Activated CD8-positive, alpha-beta T cell treated with anti-CD3 and anti-CD28 coated beads, Interleukin-2, amount 10 ng/mL, durations not matched to agents 7 days and 5 days (primary cell): ENCODE measurements at places on chromosomes 1 and 21. TPM values are rescaled to one million over a fixed set of nuclear protein-coding genes. Genes with fewer than 3 reads are reported as not detected.

Gene NPPA
- not detected for total RNA-seq

DNA sequence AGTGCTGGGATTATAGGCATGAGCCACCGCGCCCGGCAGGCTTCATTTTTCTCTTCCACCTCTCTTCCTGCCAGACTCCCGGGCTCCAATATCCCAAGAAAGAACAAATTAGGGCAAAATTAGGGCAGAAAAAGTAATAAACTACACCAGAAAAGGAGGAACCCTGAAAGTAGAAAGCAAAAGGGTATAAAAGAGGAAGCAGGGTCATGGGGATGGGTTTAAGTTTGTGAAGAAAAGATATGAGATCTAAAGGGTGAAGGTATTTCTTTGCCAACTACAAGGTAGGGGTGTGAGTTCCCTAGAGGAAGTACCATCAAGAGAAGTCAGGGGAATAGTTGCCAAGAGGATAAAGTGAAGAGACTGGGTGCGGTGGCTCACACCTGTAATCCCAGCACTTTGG, 9.9 kb downstream of the PTPN22 start:
- peaks cover 66% of the 10 kb centered on the region for H3K36me3 ChIP-seq
- peaks cover 55% of the 10 kb centered on the region for H3K4me1 ChIP-seq

DNA sequence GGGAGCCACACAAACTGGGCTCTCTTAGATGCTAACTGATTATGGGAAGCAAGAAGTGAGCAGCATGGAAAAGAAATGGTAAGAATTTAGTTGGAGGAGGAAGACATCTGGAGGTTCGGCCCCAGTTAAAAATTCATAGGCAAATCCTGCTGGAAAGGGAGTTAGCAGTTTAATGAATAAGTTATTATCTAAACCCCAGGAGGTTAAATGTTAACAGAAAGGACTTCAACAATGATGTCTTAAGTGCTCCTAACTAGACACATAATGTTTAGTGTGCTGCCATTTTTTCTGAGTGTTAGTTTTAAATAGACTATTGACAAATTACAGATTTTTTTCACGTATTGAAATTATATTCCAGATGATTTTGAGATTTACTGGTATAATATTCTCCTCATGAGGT, 1265.3 kb upstream of the ADGRL2 start:
- no peak for DNase-seq
- H3K4me3 ChIP-seq, result no peak overlapping the region
- no peaks in the 10 kb centered on the region for H3K36me3 ChIP-seq
- peaks cover 2% of the 10 kb centered on the region for H3K4me1 ChIP-seq
- H3K27ac ChIP-seq, result no peak overlapping the region
- H3K27me3 ChIP-seq, result no peaks in the 10 kb centered on the region

Gene ATP5PO
- total RNA-seq, result 231 TPM

Gene SLC45A1
- total RNA-seq, result not detected

- H3K4me1 ChIP-seq, result peaks cover 13% of the 10 kb centered on the region
- H3K4me3 ChIP-seq, result no peak overlapping the region
- H3K27ac ChIP-seq, result no peak overlapping the region
- H3K36me3 ChIP-seq, result no peaks in the 10 kb centered on the region
- no peaks in the 10 kb centered on the region for H3K27me3 ChIP-seq
Measured at GRCh38 chr21:29208044-29208681, 77.7 kb downstream of the MAP3K7CL start.

GRCh38 chr1:4375812-4376211, 278.6 kb upstream of the AJAP1 start:
- H3K36me3 ChIP-seq, result no peaks in the 10 kb centered on the region
- no peak overlapping the region for H3K27ac ChIP-seq
- no peaks in the 10 kb centered on the region for H3K27me3 ChIP-seq
- H3K4me1 ChIP-seq, result peaks cover 15% of the 10 kb centered on the region
- no peak for DNase-seq
- no peak overlapping the region for H3K4me3 ChIP-seq

Gene TMEM35B
- total RNA-seq, result 24.8 TPM
